K562 (cell line): ENCODE measurements at places on chromosomes 1 and 21. TPM values are rescaled to one million over a fixed set of nuclear protein-coding genes. Genes with fewer than 3 reads are reported as not detected.

Gene ADGRL2
- 0.13 and 0.40 TPM in 2 replicates for total RNA-seq

Gene CAMK2N1
- 1.4 and 2.1 TPM in 2 replicates for total RNA-seq

Gene C1QA
- total RNA-seq: 0.71 and 0.94 TPM in 2 replicates

Gene MAP10
- total RNA-seq: 0.69 and 0.83 TPM in 2 replicates

Gene TAS1R3
- total RNA-seq: 0.07 and 0.09 TPM in 2 replicates

Gene DIO1
- total RNA-seq: not detected in 2 replicates

GRCh38 chr1:50427086-50427817, 4.0 kb upstream of the DMRTA2 start:
- H3K27ac ChIP-seq: no peak overlapping the region
- peaks cover 82% of the 10 kb centered on the region for H3K27me3 ChIP-seq
- no peaks in the 10 kb centered on the region for H3K36me3 ChIP-seq
- no peaks in the 10 kb centered on the region for H3K4me1 ChIP-seq

DNA sequence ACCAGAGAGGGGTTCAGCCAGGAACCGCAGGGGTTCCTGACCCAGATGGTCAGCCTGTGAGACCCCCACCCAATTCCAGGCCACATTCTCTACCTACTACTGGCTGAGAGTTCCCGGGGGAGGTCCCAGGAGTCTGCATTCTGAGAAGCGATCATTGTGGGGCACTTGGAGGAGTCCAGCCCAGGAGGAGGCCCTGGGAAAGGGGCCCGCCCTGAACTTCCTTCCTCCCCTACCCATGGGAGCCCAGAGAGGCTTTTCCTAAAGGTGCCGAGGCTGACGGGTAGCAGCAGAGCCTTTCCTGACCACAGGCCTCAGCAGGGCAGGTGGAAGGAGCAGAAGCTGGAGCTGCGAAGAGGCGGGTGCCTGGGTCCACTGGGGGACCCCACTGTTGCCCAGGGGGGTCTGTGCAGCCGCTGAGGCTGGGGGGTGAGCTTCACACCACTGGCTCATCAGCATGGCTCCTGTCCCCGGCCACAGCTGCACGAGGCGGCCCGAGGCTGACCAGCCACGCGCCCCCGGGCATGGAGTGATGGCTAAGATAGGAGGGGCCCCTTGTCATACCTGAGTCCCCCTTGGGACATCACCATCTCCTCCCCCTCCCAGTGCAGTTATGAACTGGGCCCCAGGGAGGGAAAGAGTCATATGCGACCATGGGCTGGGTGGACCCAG, 127.7 kb downstream of the PRDM16 start:
- no peaks in the 10 kb centered on the region; the same call in 1 of the 2 replicates for H3K4me1 ChIP-seq
- peaks cover 88% of the 10 kb centered on the region for H3K27me3 ChIP-seq
- H3K27ac ChIP-seq: no peak overlapping the region
- DNase-seq: no peak
- H3K36me3 ChIP-seq: no peaks in the 10 kb centered on the region

- no peaks in the 10 kb centered on the region for H3K36me3 ChIP-seq
- H3K4me3 ChIP-seq: no peak overlapping the region
- DNase-seq: peak; percentile 49
- H3K27ac ChIP-seq: peak overlapping the region; percentile 51; the same call in 2 of the 3 replicates
- peaks cover 42% of the 10 kb centered on the region for H3K4me1 ChIP-seq
- no peaks in the 10 kb centered on the region for H3K27me3 ChIP-seq
Observed at GRCh38 chr1:248884632-248885295, 21.3 kb upstream of the PGBD2 start.

- no peak overlapping the region for H3K27ac ChIP-seq
- no peak for DNase-seq
- no peaks in the 10 kb centered on the region for H3K4me1 ChIP-seq
- no peak overlapping the region for H3K4me3 ChIP-seq
- H3K27me3 ChIP-seq: no peaks in the 10 kb centered on the region
Observed at GRCh38 chr1:145688328-145688727, 18.8 kb downstream of the PDZK1 start.

DNA sequence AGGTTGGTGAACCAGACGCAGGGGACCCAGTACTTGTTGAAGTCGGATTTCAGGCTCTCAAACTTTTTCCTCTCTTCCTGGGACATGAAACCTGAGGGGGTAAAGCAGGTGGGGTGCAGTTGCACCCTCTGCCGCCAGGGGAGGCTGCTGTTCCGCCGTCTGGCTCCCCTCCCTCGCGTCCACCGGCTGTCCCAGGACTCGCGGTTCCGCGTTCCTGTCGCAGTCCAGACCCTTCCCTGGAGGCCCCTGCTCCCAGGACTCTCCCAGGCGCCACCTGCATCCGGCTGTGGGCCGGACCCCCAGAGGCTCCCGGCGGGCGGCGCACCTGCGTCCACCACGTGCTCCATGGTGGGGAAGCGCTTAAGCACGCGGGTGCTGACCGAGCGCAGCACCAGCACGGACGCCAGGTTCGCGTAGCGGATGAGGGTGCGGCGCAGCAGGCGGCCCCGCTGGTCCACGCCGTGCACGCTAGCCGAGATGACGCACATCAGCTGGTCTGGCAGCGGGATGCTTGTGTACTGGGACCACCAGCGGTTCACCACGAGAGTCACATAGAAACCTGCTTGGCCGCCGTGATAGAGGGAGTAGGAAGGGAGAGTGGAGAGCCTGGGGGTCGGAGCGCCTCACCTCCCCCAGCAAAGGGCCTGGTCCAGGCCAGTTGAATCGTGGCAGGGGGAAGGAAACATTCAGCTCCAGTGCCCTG, 1.7 kb downstream of the BEST4 start:
- peaks cover 18% of the 10 kb centered on the region for H3K4me1 ChIP-seq
- H3K27me3 ChIP-seq: no peaks in the 10 kb centered on the region
- H3K27ac ChIP-seq: no peak overlapping the region
- no peak overlapping the region for H3K4me3 ChIP-seq
- peak; percentile 78 for DNase-seq
- H3K36me3 ChIP-seq: peaks cover 4% of the 10 kb centered on the region; the same call in 2 of the 3 replicates

DNA sequence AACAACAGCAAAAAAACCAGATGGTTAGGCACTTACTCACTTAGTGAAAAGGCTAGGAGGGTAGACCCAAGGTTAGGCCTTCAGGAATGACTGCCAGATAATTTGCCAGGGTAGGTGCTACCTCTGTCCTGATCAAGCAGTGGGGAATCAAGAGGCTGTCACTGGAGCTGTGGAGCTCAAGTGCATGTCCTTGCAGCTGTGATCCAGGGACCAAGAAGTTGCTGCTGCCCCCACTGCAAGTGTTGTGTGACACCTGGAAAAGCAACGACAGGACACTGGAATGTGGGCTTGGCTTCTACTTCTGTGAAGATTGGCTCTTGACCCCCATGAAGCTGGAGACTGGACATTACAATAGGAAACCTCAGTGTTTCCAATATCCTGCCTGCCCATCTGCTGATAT, 72.1 kb downstream of the PEX14 start:
- no peak overlapping the region for H3K27ac ChIP-seq
- peaks cover 10% of the 10 kb centered on the region; the same call in 1 of the 3 replicates for H3K36me3 ChIP-seq
- H3K4me1 ChIP-seq: no peaks in the 10 kb centered on the region
- H3K27me3 ChIP-seq: no peaks in the 10 kb centered on the region

- H3K27me3 ChIP-seq: peaks cover 2% of the 10 kb centered on the region; the same call in 2 of the 3 replicates
- no peaks in the 10 kb centered on the region for H3K36me3 ChIP-seq
- DNase-seq: no peak
- peak overlapping the region; percentile 48 for H3K4me3 ChIP-seq
- H3K27ac ChIP-seq: no peak overlapping the region
Observed at GRCh38 chr1:25800703-25801377, 847 bp downstream of the SELENON start.

- H3K27ac ChIP-seq: no peak overlapping the region
- H3K36me3 ChIP-seq: no peaks in the 10 kb centered on the region
- H3K4me3 ChIP-seq: no peak overlapping the region
- no peaks in the 10 kb centered on the region for H3K27me3 ChIP-seq
Observed at GRCh38 chr1:191984856-191985255, 173.4 kb upstream of the RGS18 start.

DNA sequence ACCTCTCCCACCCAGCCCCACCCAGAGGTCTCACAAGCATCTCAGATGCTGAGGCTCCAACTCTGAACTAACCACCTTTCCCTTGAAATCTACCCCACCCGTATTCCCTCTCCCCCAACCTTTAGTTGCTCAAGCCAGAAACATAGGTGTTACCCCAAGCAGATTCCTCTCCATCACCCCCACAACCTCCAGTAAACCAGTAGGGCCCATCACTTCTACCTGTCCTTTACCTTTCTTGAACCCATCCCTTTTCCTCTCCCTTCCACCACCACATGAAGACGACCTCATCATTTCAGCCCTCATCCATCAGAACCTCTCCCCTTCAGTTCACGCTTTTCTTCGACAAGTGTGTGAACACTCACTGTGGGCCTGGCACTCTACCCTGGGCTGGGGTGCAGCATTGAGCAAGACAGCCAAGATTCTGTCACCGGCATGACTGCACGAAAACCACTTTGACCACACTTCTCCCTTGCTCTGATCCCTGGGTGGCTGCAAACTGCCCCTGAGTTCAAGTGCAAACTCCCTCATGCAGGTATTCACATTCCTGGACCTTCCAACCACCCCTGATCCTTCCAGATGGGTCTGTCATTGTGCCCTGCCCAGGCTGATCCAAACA, 65.5 kb upstream of the LAPTM5 start:
- H3K36me3 ChIP-seq: no peaks in the 10 kb centered on the region
- no peak overlapping the region for H3K4me3 ChIP-seq
- peaks cover 18% of the 10 kb centered on the region for H3K4me1 ChIP-seq
- DNase-seq: no peak
- H3K27ac ChIP-seq: no peak overlapping the region

DNA sequence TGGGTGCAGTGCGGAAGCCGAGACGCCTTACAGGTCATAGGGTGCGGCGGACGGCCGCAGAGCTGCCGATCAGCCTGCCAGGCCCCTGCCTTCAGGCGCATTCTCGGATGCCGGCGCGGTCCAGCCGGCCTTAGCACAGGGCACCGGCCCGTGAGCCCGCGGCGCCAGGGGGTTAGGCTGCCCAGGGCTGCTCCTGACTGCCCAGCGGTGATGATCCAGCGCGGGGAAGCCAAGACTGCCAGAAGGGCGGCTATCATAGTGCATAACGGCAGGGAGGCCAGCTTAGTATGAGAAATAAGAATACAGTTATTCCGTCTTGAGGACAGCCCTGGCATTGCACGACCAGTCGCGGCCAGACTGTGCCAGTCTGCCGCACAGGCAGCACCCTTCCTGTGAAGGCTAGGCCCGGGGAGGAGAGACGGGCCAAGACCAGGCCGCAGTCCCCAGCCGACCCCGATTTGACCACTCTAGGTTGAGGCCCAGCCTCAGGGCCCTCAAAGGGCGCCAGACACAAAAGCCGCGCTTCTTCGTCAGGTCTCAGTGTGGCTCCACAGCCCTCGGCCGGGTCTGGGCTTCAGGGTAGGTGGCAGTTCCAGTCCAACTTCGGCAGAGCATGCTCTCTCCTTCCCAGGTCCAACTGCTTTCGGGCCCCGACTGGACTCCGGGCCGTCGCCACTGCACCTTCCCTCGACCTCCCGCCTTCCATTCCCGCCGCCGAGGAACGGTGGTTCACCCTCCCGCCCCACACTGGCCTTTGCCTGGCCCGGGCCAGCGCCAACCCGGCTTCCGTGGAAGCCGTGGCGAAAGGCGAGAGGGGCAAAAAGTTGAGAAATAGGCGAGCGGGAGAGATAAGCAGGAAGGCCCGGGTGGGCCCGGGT, 829 bp downstream of the ALX3 start:
- H3K4me3 ChIP-seq: no peak overlapping the region
- no peak for DNase-seq
- H3K36me3 ChIP-seq: no peaks in the 10 kb centered on the region
- peaks cover 8% of the 10 kb centered on the region; the same call in 1 of the 2 replicates for H3K4me1 ChIP-seq
- no peak overlapping the region for H3K27ac ChIP-seq
- peaks cover 11% of the 10 kb centered on the region; the same call in 2 of the 3 replicates for H3K27me3 ChIP-seq
